ENCODE measurements at places on chromosomes 6 and 20.

- DNase-seq, result no peak
Observed at GRCh38 chr6:22726966-22727365, 157.6 kb downstream of the HDGFL1 start.

DNA sequence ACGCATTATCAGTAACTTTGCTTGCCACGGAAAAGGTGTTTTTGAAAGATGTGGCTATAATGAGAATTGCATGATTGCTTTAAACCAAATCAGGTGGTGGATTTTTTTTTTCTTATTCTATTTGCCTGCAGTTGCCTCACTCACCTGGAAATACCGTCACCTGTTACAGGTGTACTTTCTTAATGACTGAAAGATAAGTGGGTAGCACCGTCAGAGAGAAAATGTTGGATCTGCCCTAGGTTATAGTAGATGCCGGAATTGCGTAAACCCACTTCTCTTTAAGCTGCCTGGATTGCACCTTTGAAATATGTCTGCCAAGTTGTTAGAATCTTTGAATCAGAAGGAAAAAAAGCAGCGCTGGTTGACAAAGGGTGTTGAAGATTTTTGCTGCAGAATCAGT lies 68.5 kb downstream of the SH3BGRL2 start:
- DNase-seq, result no peak

DNA sequence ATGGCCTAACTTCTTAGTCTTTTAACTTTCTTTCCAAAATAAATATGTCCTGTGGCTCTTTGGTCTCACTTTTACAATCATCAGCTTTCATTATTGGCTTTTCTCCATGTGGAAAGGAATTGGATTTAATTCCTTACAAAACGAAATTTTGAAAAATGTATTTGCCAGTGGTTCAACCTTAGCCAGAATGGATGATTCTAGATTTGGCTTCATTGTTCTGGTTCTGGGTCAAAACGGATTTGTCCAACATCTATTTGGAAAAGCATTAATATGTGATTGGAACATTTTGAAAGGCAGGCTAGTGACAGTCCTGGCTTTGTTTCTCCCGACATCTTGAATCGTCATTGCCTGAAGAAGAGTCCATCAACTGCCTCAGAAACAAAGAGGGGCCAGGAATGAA lies 59.2 kb downstream of the TENT5A start:
- no peak for DNase-seq

DNA sequence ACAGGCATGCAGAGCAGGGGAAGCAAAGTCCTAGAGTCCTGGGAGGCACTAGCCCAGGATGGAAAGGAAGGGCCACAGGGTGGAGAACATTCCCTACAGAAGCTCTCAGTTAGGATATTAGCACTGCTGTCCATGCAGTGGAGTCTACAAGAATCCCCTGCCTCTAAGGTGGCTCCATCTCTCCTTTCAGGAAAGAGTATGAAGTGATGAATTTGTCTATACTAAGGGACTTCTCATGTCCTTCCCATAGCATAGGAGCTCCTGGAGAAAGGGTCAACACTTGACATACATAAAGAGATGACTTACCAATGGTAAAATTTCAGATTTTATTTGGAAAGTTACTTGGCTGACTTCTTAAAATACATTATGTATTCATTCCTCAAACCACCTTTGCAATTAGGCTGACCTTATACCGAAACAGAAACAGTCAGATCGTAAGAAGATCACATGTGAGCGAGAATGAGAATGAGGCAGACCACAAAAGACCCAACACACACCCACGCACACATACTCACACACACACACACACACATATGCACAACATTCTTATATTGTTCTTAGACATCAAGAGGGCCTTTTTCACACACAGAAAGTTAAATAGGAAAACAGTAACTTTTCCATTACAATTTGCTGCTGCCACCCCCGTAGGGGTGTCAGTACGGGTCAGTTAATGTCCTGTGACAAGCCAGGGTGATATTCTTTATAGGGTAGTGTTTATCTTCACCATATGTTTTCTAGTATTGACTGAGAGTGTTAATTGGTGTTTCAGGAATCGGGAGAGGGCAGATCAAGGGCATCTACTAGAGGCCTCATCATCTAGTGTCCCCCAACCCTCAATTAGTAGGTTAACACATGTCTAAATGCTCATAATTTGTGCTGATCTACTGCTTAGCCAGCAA lies 159.4 kb downstream of the FAXC start:
- DNase-seq, result no peak

DNA sequence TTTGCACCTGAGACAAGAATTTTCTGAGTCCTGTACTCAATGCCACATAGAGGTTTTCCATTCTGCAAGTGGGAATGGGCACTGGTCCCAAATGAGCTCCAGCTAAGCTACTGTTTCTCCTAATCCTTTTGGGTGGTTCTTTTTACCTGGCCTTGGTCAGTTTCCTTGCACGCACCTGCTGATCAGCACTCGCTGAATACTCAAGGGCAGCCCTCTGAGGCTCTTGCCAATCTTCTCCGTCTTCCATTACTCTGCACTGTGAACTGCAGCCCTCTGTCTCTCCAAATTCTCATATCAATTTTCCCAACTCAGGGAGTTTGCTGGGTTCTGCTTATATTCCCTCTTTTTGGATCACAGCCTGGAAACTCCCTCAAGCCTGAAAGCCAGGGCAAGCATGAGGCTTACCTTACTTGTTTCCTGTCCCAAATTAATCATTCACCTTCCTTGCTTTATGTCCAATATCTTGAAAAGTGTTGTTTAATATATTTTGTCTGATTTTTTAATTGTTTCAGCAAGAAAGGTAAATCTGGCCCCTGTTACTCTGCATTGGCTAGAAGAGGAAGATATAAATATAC lies 138.0 kb upstream of the TBX18 start:
- DNase-seq, result no peak

GRCh38 chr6:168054765-168055560 lies 24.0 kb downstream of the FRMD1 start:
- DNase-seq, result no peak

DNA sequence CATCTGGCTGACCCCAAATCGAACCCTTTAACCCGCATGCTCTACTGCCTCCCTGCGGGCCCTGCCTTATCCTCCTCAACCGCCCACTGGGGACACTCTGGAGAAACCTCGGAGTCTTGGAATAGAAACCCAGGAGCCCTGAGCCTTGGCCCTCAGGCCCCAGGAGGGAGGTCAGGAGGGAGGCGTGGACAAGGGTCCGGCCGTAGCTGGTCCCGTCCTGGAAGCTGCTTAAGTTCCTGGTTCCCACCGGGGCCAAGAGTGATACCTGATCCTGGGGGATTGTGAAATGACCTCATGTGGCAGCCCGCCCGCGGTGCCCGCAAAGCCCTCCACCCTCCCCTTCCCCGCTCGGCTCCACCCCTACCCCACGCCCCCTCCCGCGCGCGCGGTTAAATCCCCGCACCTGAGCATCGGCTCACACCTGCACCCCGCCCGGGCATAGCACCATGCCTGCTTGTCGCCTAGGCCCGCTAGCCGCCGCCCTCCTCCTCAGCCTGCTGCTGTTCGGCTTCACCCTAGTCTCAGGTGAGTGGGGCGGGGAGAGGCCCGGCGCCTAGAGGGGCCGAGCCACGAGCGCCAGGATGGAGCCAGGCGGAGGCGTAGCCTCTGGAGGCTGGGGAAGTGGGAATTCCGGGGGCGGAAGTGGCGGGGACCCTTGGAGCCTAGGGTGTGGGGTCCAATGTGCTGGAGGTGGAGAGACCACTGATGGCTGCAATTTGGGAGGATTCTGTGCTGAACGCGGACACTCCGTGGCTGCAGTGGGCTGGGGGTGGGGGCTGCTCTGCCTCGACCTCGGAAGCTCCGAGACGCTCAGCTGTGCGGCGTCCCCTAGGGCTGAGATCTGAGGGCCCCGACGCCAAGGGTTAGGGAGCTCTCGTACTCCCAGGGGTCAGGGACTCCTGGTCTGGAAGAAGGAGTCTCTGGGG lies at the start of gene WFDC2:
Gene WFDC2 (plus strand): TSS at position 418 of the 926 bp plus-strand sequence. CDS start 29 bp downstream, at position 447.
- peak; percentile 48 for DNase-seq

GRCh38 chr20:47724396-47724795 lies 60.9 kb downstream of the SULF2 start:
- no peak for DNase-seq

DNA sequence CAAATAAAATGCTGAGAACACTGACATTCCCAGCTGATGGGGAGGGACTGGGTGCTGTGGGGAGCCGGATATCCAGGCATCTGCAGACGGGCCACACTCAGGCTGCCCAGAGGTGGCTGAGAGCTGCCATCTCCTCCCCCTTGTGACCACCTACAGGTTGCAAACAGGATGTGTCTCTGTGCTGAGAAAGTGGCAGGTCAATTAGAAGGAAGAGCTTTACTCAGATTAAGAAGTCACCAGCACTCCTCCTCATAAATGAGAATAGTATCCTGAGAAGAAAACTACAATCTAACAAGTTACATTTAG lies 63.0 kb downstream of the HUS1B start:
- no peak for DNase-seq

DNA sequence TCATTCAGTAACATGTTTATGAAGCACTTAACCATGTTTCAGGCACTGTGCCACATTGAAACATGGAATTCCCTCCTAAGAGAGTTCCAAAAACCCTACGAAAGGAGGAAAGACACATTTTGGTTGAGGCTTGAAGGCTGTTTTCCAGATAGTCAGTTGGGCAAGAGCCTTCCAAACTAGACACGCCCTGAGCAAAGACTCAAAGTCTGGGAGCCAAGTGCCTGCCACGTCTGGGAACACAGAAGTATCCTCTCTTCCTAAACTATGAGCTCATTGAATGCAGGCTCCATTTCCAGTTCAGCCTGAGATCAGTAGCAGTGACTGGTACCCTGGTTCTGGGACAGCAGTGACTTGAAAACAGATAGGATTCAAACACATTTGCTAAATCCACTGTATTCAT lies 74.5 kb upstream of the FAM8A1 start:
- DNase-seq, result no peak

- DNase-seq, result no peak
Observed at GRCh38 chr20:59211208-59211765, 47.7 kb downstream of the ZNF831 start.

GRCh38 chr20:47859278-47859677 lies 74.0 kb upstream of the SULF2 start:
- no peak for DNase-seq

DNA sequence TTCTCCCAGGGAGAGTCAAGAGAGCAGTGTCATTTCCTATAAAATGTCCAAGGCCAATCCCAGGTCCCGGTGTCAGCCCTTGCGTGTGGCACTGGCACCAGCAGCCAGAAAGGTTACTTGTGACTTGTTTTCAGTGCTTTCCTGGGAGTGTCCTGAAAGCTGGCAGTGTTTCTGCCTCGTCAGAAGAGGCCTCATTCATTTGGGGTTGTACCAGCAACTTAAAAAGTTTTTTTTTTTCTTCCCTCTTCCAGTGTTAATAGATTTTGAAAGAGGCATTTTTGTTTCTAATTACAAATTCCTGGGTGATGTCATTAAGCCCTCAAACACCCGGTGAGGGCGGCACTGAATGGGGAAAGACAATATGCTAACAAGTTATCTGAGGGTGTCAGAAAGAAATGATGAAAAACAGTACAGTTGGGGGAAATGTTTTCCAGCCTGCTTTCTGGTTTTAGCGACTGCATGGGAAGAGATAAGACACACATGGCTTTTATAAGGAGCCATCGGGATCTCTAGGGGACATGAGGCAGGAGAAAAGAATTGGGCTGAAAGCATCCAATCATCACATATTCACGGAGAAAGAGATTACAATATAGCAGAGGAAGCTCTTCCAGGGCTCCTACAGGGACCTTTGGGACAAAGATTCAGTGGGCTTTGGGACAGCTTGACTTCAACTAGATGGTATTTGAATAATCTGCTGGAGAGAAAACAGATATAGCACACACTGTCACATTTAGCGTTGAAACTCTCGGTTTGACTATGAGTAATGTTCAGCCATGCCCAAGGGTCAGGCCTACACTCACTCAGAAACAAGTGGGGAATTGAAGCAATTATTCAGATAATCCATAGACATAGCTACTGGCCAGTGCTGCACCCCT lies 153.0 kb downstream of the BCAS1 start:
- DNase-seq, result no peak

- no peak for DNase-seq
Observed at GRCh38 chr6:26045928-26046368, 41.3 kb upstream of the HFE start.

GRCh38 chr6:136764517-136764993 lies 27.7 kb downstream of the MAP3K5 start:
- no peak for DNase-seq

GRCh38 chr6:20180935-20181334 lies 31.3 kb downstream of the MBOAT1 start:
- no peak for DNase-seq

DNA sequence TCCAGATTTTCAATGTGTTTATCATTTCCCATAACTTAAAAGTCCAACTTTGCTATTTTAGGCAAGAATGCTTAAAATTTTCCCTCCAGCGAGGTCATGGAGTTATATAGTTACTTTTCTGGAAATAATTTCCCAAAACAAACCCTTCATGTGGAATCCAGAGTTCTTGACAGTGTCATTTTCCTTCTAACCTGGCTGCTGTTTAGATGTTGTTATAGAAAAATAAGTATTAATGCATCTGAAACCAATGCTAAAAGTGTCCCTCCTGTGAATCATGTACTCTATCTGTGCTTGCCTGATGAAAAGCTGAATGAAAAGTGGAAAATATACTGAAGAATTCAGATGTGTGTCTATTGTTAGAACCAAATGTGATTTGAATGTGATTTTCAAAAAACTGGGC lies 245.3 kb upstream of the HSF2 start:
- no peak for DNase-seq

DNA sequence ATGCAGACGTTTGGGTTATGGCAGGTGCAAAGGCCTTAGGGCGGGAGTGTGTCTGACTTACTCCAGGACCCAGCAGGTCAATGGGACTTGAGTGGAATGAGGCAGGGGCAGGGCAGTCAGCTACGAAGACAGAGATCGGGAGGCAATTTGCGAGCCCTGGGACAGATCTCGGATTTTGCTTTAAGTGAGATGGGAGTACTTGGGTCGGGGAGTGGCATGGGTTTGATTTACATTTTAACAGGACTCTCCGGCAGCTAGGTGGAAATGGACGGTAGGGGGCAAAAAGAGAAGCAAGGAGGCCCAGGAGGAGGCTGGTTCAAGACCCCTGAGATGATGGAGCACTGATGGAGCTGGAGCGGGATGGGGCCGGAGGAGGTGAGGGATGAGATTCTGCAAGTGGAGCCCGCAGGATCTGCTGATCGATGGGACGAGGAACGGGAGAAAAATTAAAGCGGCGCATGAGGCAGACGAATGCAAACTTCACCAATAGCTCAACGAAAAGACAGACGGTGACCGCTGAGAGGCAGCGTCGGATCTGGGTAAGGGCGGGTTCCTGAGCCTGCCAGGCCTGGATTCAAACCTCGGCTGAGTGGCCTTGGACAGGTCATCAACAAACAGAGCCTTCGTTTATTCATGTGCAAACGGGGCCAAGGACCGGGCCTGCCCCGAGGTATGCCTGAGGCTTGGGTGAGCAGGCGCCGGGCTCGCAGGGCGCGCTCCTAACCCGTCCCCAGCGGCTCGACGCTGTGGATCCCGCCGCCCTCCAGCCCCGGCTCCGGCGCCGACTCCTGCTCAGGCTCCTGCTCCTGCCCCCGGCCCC lies 756 bp upstream of the RBCK1 start:
- DNase-seq, result peak; percentile 96
